ENCODE measurements at places on chromosomes 4 and X.

DNA sequence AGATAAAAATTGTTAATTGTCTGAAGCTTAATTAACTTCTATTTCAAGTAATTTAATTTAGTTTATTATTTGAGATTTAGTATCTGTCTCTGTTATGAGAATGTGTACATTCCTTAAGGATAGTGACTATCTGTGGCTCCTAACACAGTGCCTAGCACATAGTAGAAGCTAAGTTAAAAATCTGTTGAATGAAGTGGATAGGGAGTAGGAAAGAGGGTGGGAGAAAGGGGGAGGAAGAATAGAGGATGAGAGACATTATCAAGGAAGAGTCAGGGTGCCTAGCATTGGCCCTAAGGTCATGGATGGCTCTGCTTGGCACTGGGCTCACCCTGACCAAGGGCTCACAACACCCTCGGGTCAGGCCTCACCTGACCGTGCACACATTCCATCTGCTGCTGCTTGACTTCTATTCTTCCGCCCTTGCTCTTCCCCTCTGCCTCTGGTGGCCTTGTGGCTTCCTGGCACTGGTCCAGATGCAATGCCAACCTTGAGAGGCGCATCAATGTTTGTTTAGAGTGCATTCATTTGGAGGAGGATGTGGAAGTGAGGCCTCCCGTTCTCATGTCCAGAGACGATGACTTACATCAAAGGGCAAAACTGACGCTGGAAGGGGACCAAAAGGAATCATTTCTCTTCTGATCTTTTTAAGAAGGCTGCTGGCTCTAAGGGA is 42.3 kb downstream of the TRIM2 start:
- DNase-seq = no peak

DNA sequence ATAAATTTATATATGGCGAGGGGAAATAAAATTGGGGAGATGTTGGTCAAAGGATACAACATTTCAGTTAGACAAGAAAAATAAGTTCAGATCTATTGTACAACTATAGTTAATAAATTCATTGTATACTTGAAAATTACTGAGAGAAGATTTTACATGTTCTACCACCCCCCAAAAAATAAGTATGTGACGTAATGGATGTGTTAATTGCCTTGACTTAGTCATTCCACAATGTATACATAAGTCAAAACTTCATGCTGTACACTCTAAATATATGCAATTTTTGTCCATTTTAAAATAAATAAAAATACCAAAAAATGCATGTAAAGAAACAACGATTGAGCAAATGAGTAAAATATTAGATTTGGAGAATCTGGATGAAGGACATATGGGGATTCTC is 1.8 kb downstream of the USP11 start:
- no peak for DNase-seq

DNA sequence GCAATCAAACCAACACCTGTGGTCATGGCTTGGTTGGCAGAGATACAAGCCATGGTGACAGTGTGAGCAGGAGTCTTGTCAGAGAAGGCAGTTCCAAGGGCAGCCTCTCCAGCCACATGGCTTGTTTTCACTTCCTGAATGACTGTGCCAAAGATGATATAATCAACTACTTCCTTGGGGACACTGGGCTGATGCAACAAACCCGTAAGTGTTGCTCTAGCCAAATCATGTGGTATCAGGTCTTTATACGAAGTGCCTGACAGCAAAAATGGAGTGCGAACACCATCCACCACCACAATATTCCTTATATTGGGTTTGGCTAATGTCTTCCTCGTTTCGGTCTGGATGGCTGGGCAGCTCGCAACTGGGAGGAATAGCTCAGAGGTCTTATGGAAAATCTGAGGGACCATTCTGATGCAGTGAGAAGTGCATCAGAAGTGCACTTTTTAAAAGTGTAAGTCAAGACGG is 922.0 kb downstream of the NLGN4X start:
- no peak for DNase-seq

GRCh38 chr4:184851200-184851541 is 25.4 kb upstream of the ACSL1 start:
- DNase-seq = no peak

DNA sequence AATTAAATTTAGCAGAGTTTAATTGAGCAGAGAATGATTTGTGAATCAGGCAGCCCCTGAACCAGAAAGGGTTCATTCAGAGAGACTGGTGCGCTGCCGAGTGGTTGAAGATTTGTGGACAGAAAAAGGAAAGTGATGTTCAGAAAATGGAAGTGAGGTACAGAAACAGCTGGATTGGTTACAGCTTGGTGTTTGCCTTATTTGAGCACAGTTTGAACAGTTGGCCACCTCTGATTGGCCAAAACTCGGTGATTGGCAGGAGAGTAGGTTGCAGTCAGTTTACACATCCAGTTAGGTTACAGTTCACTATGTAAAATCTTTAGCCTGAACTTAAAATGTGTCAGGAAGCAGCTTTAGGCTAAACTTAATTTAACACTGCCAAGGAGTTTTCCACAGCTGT is 14.9 kb downstream of the MID1IP1 start:
- DNase-seq = no peak

DNA sequence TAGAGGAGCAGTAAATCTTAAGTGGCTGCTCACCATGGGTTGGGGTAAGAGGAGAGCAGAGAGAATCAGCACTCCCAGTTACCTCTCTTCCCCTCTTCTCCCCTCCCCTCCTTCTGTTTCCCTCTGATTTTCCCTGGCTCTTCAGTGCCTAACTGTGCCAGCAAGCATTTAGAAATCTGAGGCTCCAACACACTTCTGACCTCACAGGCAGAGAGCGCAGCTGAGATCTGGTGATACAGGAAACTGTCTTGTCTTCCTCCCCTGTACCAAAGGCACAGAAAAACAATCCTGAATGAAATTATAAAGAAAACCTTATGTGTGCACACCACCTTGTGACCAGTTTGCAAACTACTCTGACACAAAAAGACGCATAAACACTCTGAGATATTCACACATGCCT is 82.4 kb upstream of the SMIM10 start:
- peak; percentile 24 for DNase-seq

DNA sequence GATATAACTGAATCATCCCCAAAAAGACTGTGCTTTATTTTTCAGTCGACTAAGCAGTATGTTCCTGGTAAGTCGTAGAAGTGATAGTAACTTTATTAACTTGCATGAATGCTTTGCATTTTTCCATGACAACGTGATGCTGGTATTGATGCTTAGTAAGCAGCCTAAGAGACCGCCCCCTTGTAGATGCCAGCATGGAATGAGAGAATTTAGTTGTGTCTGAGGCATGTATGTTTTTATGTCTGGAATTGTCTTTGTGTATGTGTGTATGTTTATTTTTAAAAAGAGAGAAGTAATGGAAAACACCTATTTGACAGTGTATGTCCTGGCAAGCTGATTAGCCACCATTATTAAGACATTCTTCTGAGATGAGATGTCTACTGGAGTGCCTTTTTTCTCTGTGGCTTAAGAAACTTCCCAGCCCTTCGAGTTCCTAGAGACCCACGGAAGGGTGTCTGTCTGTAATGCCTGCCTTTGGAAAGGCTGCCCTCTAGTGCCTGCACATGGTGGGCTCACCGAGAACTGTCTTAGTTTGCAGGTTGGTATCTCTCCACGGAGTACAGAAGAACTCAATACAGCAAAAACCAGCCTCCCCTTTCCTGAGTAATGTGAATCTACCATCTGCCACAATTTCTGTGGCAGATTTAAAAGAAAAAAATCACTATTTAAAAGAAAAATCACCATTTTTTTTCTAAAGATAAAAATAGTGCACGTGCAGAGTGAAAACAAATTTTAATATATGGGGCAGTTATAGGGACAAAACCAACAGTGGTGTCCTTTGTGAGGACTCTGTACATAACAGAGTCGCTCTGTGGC is 85.9 kb downstream of the AASDH start:
- peak; percentile 84 for DNase-seq

DNA sequence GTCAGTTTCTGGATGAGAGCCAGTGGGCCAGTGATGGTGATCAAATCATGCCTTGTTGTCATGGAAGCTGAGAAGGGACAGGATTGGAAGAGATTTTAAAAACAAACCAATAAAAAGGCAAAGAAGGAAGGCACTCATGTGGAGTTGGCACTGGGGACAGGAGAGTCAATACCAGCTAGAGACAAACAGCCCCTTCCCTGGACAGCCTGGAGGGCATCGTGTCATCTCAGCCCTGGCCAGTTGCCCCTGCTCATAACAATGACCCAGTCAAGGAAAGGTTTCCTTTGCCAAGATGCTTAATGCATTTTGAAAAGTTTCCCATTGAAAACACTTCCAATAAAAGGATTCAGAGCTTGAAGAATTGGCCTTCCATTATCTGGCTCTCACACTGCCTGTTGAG is 55.5 kb downstream of the SCML1 start:
- DNase-seq = no peak

GRCh38 chrX:19532709-19533108 is 17.4 kb upstream of the MAP3K15 start:
- DNase-seq = no peak

GRCh38 chr4:159767406-159767805 is 664.5 kb downstream of the RAPGEF2 start:
- no peak for DNase-seq

DNA sequence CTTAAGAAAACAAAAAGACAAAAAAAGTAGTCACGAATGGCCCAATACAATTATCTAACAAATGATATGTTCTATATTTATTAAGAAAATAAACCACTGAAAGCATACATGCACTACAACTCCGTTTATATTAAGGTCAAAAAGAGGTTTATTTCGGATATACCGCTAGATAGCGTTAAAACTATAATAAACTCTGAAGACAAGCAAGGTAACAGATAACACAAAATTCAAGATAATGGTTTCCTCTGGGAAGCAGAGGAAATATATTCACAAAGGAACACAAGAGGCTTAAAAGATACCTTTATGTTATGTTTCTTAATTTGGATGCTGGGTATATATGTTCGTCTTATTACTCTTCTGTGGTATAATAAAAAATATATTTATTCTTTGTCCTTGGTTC is 4.7 kb upstream of the FAM200B start:
- DNase-seq = no peak

GRCh38 chrX:132533409-132533808 is 44.6 kb upstream of the MBNL3 start:
- no peak for DNase-seq

GRCh38 chr4:149796381-149796780 is 19.3 kb downstream of the IQCM start:
- DNase-seq = no peak

DNA sequence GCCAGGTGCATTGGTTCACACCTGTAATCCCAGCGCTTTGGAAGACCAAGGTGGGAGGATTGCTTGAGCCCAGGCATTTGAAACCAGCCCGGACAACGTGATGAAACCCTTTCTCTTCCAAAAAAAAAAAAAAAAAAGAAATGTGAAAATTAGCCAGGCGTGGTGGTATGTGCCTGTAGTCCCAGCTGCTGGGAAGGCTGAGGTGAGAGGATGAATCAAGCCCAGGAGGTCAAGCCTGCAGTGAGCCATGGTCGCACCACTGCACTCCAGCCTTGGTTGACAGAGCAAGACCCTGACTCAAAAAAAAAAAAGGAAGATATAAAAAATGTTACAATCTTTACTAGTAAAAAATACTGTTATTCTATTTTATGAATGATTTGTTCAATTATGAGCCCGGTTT is 5.9 kb downstream of the FAM199X start:
- no peak for DNase-seq

DNA sequence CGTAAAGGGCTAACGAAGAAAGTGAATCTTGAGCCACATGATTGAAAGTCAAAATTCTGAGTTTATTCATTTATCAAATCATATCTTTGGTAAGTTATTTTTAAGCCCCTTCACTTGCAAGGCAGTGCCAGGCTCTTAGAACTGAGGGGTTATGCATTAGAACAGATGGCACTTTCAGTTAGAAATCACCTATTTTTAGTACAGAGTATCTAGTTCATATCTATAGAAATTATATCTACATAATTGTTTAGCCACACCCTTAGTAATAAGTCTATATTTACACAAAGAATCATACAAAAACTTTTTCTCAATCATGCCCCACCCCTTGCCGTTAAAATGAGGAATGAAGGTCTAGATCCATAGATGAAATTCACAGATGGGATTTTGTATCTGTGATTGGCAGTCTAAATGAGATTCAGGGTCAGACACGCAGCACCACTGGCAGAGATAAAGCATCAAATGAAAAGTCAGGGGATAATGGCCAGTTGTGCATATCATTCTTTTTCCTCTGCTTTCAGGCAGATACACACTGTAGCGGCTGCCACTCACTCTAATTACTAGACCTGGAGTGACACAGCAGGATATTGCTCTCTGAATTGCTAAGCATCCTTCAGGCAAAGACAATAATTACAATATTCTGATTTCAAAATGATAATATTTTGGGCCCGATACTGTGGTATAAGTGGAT is 440.5 kb downstream of the MAPK10 start:
- DNase-seq = no peak

DNA sequence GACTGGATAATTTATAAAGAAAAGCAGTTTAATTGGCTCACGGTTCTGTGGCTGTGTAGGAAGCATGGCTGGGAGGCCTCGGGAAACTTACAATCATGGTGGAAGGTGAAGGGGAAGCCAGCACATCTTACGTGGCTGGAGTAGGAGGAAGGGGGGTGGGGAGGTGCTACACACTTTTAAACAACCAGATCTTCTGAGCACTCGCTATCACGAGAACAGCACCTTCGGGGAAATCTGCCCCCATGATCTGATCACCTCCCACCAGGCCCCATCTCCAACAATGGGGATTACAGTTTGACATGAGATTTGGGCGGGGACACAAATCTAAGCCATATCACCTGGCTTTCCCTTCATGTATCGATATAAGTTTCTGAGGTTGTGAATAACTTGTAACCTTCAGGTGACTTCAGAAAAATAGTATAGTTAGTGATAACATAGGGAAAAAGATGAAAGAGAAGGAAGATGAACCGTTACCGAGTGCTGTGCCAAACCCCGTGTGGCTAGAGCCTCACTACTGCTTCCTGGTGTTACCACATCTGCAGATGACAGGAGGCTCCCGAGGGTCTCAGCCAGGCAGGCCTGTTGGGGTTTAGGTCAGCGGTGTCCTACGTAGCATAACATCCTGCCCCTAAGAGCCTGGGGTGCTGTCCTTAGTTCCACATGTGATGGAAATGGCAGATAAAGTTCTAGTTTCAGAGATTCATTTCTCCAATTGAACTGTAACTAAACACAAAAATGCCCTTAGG is 103.5 kb downstream of the TNIP2 start:
- DNase-seq = no peak

DNA sequence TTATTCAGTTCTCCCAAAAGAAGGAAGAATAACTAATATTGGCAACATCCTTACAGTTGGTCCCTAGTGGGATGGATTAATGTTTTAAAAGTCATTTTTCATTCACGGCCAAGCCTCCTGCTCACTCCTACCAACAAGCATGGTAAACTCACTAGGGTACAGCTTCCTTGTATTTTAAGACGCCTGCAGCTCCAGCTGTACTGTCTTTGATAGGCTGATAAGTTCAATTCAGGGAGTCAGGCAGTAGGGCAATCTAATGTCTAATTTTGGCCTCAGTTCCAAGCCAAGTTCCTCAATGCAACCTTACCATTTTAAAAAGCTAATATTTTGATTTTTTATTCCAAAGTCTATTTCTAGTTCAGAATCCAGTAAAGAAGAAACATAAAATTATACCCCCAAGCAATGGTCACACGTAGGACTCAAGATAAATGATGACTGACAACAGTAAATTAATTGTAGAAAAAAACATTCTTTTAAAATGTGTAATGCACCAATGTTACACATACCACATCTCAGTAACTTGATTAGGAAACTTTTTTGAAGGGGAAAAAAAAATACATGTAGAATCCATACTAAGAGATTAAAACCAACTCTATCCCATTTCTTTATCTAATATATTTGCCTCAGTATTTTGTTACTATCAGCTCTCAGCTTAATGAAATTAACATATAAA is 9.3 kb downstream of the LCORL start:
- DNase-seq = peak; percentile 16

All from NCI-H82 (cell line).